NCI-H1092 (cell line): ENCODE measurements at places on chromosomes 3 and 15.
A peak's percentile ranks its signal among the peaks of the same experiment; 100 is the strongest.

GRCh38 chr15:43776101-43776717, 557 bp downstream of the ELL3 start:
- DNase-seq = no peak

DNA sequence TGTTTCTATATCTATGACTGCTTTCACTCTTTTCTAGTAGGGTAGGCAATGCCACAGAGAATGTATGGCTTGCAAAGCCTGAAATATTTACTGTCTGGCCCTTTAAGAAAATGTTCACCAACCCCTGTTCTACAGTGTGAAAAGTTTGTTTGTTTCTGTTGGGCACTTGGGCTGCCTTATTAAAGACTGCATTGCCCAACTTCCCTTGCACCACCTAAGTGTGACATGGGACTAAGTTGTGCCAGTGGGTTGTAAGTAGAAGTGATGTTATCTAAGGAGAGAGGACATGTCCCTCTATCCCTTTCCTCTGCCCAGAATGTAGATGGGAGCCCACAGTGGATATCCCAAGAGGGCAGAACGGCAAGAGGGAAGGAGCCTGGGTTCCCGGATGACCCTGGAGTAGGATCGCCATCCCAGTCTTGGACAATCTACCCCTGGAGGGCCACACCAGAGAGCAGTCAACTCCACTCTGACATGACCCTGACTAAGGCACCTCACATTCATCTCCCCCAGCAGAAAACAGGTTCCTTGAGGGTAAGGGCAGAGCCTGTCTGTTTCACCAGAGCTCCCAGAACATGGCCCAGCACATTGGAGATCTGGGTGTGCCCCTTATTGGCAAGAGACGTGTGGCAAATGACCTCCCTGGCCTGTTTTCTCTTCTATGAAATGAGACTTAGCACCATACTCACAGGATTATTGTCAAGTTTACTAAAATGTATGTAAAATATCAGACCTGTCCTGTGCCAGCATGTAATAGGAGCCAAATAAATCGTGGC, 138.8 kb downstream of the SMAD6 start:
- no peak for DNase-seq

GRCh38 chr3:147418808-147419701, 9.9 kb downstream of the ZIC1 start:
- no peak for DNase-seq

GRCh38 chr3:54819946-54820345, 107.9 kb downstream of the LRTM1 start:
- DNase-seq = no peak

- DNase-seq = no peak
Observed at GRCh38 chr3:76369170-76369569, 583.8 kb upstream of the ZNF717 start.

GRCh38 chr3:45124352-45124751, 21.8 kb downstream of the CDCP1 start:
- DNase-seq = no peak

GRCh38 chr3:31544634-31545033, 11.9 kb downstream of the STT3B start:
- DNase-seq = no peak

- no peak for DNase-seq
Observed at GRCh38 chr3:168476360-168476980, 380.7 kb upstream of the GOLIM4 start.

DNA sequence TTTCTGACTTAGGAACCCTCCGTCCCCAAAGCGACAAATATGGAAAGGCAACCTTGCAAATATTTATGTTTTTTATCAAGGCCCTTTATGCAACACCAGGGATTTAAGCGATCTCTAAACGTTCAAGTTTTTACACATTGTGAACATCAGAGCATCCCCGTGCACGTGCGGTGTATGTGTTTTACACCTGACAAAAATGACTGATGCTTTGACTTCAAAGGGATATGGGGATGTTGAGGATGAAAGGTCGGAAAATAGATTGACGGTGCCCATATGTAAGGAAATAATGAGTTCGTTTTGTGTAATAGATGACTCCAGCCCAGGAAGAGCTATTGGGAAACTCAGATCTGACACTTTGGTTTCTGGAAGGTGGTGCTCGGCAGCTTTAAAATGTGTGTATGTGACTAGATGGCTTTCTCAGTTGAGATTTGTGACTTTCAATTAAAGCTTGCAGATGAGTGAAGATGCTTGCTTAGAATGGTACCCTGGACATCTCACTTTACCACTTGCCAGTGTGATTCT, 866 bp downstream of the SLC49A4 start:
- DNase-seq = no peak

GRCh38 chr3:115581362-115582135, 41.8 kb upstream of the GAP43 start:
- no peak for DNase-seq

GRCh38 chr3:196707566-196707965, 4.5 kb downstream of the CEP19 start:
- no peak for DNase-seq

DNA sequence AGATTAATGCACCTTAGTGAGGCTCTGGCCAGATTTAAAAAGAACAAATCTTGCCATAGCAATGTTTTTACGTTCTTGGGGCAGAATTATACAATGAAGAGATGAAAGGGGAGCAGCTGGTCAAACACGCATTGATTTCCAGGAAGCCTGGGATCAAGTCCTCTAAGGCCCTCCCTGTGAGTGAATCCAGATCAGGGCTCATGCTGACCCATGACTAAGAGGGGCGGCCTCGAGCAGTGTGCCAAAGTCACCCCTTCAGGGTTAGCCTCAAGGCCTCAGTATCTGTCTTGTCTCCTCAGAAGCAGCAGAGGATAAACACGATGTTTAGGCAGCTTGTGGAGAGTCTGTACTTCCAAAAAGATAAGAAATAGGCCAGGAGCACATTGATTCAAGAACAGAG, 9.3 kb upstream of the RBP1 start:
- no peak for DNase-seq

GRCh38 chr3:128322030-128323022, 144.4 kb downstream of the DNAJB8 start:
- DNase-seq = no peak

- no peak for DNase-seq
Observed at GRCh38 chr3:176037636-176038035, 1159.6 kb downstream of the TBL1XR1 start.

DNA sequence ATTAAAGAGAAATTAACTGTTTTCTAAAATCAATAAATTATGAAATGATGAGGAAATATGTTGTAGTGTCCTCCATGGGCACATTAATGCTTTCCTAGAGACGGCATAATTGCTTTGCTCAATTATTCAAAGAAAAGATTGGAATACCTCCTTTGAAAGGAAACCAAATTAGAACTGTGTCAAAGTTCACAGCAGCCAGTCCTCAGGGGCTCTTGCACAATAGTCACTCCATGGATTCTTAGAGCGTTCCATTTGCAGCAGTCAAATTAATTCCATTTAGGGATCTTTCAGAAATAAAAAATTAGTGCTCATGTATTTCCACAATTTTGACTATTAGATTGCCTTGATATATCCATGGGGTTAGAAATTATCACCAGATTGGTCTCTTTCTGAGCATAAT, 841.6 kb upstream of the DPPA4 start:
- no peak for DNase-seq

GRCh38 chr3:135965129-135965505, 411 bp upstream of the PPP2R3A start:
- DNase-seq = no peak

DNA sequence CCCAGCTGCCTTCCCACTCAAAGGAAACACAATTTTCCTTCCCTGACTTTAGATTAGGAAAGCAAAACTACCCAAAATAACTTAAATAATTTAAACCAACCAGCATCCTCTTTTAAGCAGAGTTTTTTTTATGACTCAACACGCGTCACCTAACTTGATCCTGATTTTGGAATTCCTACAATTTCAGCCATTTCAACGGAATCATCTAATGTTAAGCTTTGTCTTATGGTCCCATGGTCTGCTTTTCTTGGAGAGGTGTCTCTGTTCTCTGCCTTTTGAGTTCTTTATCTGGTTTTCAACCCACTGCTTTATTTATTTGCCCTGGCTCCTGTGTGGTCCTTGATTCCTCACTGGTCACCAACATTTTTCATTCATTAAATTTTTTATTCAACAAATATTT, 219.2 kb upstream of the ARHGEF26 start:
- DNase-seq = no peak

DNA sequence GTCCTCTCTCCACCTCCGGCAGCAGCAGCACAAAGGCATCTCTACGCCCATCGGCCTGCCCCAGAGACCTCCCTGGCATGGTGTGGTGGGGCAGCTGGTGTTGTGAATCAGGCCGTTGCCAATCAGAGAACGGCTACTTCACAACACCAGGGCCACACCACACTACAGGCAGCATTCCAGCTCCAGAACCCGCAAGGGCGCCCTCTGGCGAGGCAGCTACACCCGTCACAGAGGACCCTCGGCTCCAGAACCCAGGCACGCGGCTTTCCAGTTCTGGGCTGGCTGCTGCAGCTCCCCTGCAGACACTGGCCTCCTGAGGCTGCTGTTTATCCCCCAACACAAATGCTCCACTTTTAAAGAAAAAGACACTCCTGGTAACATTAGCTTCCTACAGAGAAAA, 127.5 kb upstream of the TOPAZ1 start:
- DNase-seq = no peak

- no peak for DNase-seq
Observed at GRCh38 chr3:147757866-147758265, 348.7 kb downstream of the ZIC1 start.

DNA sequence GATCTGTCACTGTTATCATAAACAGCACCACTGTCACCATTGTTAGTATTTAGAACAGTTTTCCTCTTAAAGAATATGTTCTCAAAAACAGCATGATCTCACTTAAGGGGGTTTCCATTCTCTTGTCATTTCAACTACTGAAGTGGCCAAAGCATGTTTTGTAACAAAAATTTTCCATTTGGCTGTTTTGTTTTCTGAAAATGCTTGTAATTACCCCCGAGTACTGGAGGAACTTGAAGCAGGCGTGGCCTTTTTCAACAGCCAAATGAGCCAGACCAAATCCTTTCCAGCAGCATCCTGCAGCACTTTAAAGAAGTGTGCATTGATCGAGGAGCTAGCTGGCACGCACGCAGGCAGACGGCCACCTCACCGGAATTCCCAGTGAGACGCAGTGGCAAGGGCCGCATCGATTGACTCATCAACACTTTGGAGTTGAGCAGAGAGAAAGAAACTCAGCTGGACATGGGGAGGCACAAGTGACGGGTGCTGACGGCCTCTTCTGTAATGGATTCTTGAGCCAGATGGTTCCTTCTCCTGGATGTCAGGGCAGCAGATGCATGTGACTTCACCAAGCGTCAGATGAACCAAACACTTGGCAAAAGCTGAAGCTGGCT, 234.3 kb upstream of the IGF1R start:
- no peak for DNase-seq

DNA sequence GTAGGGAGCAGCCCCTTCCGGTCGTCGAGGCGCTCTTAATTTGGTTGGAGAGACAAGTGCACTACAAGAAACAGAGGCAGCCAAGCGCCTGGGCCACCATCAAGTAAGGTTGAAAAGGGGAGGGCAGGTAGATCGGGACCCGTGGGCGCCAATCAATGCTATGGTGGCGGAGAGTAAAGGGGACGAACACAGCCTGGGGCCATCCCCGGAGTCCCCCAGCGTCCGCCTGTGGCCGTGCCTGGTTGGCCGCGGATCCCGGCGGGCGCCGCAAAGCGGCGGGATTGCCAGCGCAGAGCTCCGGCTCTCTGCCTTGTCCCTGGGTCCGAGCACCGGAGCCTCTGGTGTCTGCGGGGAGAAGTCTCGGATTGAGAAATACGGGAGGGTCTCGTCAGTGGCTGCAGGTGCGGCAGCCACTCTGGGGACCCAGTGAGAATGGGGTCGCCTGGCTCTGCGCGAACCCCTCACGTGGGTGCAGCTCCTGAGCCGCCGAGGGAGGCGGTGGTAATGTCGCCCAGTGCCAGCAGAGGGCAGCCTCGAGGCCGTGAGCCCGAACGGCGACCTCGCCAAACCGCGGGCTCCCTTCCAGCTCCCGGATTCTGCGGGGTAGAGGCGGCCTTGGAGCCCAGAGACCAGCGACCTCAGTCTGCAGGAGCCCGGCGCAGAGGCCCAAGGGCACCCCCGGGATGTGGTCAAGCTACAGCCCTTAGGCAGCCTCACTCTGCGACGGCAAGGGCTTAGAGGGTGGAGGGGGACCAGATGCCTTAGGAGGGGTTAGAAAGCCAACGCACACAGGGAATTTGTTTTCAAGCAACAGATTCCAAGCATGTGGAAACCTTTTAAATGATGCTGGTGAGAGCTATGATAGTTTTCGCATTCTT, 10.8 kb downstream of the FOXL2 start:
- DNase-seq = no peak

DNA sequence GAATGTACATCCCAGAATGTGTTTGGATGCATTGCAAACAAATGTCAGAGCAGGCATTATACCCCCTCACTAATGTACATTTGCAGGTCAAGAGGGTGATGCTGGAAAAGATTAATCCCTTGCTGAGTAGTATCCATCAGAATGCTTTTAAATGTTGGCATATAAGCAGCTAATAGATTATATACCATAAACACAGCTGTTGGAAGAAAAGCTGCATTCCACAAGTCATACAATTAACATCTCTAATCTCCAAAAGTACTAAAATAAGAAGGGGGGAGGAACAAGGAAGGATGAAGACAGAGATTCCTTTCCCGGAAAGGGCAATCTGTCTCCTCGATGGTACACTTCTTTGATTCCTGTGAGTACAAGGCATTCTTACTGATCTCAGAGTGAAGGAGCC, 445.7 kb upstream of the CDIN1 start:
- no peak for DNase-seq

DNA sequence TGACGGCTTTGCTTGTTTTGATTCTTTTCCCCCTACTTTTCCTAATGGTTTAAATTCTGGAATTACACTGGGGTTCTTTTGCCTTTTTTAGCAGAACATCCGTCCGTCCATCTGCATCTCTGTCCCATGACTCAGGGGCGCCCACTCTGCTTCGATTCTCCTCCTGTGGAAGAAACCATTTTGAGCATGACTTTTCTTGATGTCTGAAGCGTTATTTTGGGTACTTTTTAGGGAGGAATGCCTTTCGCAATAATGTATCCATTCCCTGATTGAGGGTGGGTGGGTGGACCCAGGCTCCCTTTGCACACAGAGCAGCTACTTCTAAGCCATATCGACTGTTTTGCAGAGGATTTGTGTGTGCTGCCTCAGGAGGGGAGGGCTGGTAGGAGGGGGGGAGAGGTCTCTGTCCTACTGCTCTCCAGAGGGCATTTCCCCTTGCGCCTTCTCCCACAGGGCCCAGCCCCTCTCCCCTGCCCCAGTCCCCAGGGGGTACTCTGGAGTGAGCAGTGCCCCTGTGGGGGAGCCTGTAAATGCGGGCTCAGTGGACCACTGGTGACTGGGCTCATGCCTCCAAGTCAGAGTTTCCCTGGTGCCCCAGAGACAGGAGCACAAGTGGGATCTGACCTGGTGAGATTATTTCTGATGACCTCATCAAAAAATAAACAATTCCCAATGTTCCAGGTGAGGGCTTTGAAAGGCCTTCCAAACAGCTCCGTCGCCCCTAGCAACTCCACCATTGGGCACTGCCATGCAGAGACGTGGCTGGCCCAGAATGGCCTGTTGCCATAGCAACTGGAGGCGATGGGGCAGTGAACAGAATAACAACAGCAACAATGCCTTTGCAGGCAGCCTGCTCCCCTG, 19.5 kb upstream of the BSN start:
- DNase-seq = peak; percentile 61

GRCh38 chr3:165254812-165255211, 58.6 kb upstream of the SLITRK3 start:
- no peak for DNase-seq
